ENCODE measurements at places on chromosomes 6 and 20. TPM values are rescaled to one million over a fixed set of nuclear protein-coding genes. Genes with fewer than 3 reads are reported as not detected.

TMC2 gene
- not detected for total RNA-seq

ILRUN gene
- total RNA-seq, result 44.1 TPM

ARMC12 gene
- total RNA-seq, result 0.42 TPM

FAM83B gene
- total RNA-seq, result not detected
